Activated T-helper 1 cell treated with anti-CD3 and anti-CD28 coated beads, Interleukin-2, amount 50 U/mL, for 16 hours (primary cell): ENCODE measurements at places on chromosomes 7 and 10.

- DNase-seq = no peak
Measured at GRCh38 chr7:28203508-28204240, 23.1 kb upstream of the JAZF1 start.

- no peak for DNase-seq
Measured at GRCh38 chr10:100575585-100576281, 40.0 kb downstream of the HIF1AN start.

- DNase-seq = no peak
Measured at GRCh38 chr7:80649011-80649410, 10.6 kb downstream of the CD36 start.

DNA sequence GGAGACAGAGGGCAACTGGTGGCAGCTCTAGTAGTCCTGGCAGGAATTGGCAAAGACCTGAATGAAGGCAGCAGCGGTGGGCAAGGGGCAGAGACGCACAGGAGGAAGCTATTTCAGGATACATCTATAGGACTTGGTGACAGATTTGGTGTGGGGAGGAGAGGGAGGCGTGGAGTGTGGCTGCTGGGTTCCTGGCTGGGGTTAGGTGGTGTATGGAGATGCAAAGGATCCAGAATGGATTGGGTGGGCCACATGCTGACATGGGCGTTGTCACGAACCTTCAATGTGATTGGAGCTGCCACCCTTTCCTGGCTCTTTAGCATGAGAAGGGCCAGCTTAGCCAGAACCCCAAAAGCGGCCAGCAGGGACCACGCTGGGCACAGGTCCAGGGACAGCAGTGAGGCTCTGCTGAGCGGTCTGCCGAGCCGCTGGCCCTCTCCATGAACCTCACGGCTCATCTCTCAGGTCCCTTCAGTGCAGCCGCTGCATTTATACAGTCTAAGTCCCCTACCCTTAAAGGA is 10.2 kb upstream of the ADCY1 start:
- DNase-seq = no peak

GRCh38 chr10:36817898-36818297 is 307.5 kb upstream of the ANKRD30A start:
- DNase-seq = no peak

GRCh38 chr7:138460176-138460648 is at the start of gene TRIM24:
TSS of gene TRIM24 (plus strand) at chr7:138460259. CDS start at chr7:138460549, 290 bp downstream.
- DNase-seq = peak; percentile 87

DNA sequence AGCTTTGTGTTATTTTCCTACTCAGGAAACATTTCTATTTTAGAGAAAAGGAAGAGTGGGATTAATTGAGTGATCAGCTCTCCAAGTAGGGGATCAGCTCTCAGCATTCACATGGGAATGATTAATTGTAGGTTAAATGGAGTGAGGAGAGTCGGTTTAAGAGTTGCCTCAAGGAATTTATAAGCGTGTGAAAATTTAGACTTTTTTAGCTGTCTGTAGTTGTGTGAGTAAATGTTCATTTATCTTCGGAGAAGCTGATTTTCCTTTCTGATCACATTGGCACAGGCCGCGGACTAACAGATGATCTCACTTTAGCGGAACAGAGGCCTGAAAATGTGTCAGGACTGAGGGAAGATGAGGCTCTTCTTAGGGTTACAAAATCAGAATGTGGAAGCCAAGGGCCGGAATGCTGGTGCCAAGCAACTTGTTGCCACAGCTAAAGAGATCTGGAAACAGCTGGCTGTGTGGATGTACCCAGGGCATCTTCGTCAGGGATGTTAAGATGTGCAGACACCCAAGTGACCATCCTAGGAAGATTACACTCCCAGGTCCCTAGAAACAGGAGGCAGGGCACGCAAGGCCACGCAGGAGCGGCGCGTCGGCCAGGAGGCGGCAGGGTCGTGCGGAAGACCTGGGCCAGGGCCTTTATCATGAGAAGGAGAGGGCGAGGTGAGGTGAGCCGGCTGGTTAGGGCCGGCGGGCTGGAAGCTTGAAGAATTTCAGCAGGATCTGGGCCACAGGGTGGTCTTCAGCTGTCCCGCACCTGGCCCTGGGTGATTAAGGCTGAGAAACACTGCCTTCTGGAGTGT is 35.1 kb upstream of the TTYH3 start:
- DNase-seq = no peak

GRCh38 chr10:88194041-88194887 is 330.8 kb downstream of the PTEN start:
- DNase-seq = no peak

- DNase-seq = no peak
Measured at GRCh38 chr7:151853896-151854719, 22.8 kb downstream of the PRKAG2 start.

DNA sequence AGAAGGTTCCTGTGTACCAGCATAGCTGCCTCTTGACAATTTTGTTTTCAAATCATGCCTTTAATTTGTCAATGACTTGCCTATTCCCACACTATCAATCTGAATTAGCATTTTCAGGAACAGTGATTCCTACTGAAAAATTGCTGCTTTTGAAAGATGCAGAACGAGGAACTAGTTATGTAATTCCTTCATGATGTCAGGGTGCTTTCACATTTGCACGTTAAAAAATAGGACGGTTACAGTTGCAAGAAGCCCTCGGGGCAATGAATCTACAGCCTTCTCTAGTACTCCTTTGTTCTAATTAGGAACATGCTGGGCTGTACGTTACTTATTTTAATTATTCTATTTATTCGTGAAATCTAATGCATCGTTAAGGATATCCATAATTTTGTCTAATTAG is 253.9 kb downstream of the OTUD1 start:
- no peak for DNase-seq
